ENCODE measurements at places on chromosomes 7 and 10.

- DNase-seq: no peak
Observed at GRCh38 chr10:5927306-5927705, 37.3 kb downstream of the FBH1 start.

DNA sequence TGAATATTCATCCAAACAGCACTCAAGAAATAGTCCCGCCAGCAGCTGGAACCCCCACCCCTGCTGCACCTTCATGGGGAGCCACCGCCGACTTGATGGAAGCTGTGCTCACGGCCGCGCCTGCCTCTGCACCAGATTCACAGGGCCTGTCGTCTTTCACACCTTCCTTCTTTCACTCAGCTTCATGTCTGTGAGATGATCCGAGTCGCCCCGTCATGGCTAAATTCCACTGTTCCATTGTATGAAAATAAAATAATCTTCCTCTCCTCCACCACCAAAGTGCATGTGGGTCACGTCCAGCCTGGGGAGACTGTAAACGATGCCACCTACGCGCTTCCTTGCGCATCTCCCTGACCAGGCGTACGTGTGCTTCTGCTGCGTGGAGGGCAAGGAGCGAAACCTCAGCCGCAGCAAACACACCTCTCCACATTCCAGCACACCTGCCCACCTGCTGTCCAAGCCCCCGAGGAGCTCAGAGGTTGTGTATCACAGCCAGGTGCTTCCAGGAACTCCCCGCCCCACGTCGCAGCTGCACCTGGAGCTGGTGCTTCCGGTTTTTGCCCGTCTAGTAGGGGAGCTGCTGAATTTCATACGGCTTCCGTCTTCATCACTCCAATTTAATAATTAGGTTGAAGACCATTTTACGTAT is 137.0 kb downstream of the PTPRN2 start:
- DNase-seq: no peak

GRCh38 chr10:69337296-69338132 is 59.2 kb downstream of the HK1 start:
- DNase-seq: no peak

DNA sequence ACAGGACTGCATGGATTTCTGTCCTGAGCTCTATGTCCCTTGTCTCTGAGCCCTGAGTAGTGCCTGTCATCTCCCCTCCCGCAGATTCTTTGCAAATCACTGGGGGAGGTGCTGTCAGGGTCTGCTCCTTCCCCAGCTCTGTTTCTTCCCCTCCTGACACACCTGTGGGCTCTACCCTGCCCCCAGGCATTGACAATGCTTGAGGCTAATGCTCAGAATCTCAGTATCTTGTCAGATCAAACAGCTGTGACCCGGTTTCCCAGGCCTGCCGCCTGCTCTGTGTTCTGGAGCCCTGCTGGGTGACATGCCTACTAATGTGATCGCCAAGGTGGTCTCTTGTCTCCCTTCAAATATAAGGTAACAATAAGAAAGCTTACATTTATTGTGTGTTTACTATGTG is 209.0 kb downstream of the POU6F2 start:
- no peak for DNase-seq

DNA sequence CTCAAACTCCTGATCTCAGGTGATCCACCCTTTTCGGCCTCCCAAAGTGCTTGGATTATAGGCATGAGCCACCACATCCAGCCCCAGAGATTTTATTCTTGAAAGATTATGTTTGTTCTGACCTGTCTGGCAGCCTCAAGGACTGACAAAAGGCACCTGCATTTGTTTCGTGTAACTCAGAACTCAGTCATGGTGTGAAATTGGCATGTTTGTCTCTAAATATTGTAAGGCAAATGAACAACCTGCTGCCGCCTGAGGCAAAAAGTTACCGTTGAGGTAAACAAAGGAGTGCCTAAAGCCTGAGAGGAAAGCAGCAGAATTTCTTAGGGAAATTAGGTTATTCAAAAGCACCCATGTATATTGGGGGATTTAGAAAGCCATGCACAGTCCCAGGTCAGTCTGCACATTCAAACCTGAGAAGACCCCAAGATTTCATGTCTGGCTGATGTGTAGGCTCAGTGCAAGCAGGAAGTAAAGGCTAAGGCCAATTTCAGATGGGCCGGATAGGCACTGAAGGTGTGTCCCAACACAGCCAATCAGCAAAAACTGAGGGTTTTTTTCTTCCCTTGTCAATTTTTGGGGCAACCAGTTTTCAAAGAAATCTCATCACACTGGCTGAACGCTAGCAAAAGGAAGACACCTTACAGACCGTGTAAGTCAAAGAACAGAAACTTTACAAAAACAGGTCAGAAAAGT is 33.3 kb upstream of the HHEX start:
- DNase-seq: no peak

GRCh38 chr10:44569193-44570091 is 184.5 kb upstream of the CXCL12 start:
- DNase-seq: no peak

GRCh38 chr10:71351628-71352319 is 32.7 kb downstream of the SLC29A3 start:
- no peak for DNase-seq

GRCh38 chr10:124293616-124294449 is 124.9 kb downstream of the OAT start:
- no peak for DNase-seq

- DNase-seq: peak; percentile 77
Observed at GRCh38 chr10:88991161-88991898, 732 bp downstream of the FAS start.

DNA sequence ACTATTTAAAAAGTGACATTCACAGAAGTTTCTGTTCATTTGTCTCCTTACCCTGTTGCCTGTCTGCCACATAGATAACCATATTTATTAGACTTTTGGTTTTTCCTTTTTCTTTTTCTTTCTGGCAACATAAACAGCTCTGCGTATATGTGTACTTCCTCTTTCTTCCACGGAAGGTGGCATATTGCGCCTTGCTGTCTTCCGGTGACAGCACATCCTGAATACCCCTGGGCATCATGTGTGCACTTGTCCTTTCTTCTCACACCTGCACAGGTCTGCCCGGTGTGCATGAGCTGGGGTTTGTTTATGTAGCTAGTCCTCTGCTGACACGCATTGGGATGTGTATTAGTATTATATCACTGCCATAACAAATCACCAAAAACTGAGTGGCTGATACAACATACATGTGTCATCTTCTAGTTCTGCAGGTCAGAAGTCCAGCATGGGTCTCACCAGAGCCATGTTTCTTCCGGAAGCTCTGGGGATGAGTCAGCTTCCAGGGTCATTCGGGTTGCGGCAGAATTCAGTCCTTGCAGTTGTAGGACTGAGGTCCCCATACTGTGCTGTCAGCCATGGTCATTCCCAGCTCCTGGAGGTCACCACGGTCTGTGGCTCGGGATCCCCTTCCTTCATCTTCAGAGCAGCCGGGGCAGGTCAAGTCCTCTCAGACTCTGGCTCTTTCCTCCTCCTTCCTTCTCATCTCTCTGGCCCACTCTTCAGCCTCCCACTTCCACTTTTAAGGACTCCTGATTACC is 596.0 kb upstream of the FOXK1 start:
- DNase-seq: no peak
